ENCODE measurements at places on chromosomes 3 and 15.

GRCh38 chr3:49183873-49184272 lies 12.5 kb downstream of the KLHDC8B start:
- no peak for DNase-seq

- no peak for DNase-seq
Observed at GRCh38 chr3:38579141-38579540, 70.3 kb downstream of the SCN5A start.

- DNase-seq = no peak
Observed at GRCh38 chr3:80521081-80521480, 753.3 kb upstream of the ROBO1 start.

GRCh38 chr15:67097930-67098740 lies 32.7 kb downstream of the SMAD3 start:
- DNase-seq = no peak

- peak; percentile 80 for DNase-seq
Observed at GRCh38 chr15:65580287-65580686, 30.6 kb downstream of the INTS14 start.

GRCh38 chr3:10723991-10724390 lies 92.0 kb upstream of the SLC6A11 start:
- no peak for DNase-seq

DNA sequence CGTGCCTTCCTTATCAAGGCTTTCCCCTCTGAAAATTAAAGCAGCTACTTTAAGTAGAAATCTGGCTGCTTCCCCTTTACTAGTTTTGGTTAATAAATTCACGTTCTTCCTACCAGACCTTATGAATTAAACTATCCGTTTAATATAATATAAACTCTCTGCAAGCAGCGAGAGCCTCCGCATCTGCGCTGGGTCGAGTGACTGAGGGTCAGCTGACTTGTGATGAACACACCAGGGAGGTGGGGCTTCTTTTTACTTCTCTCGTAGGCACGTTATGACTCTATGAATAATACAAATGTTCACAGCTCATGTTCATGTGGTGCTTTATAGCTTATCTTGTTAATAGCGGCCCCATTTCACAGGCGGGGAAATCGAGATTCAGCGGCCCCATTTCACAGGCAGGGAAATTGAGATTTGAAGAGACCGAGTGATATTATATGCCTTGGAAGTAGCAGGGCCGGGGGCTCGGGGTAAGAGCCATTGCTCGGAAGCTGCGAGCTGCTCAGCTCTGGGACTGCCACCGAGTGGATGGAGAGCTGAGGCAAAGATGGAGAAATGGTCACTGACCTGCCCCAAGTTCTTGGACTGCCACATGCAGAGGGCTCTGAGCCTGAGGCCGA lies 8.3 kb downstream of the MUC4 start:
- no peak for DNase-seq

- no peak for DNase-seq
Observed at GRCh38 chr3:194953291-194953690, 267.6 kb downstream of the FAM43A start.

GRCh38 chr15:92471288-92471687 lies 77.6 kb downstream of the ST8SIA2 start:
- DNase-seq = no peak

GRCh38 chr3:197567904-197568681 lies 12.3 kb upstream of the BDH1 start:
- DNase-seq = no peak

GRCh38 chr15:100721758-100722550 lies 119.6 kb downstream of the ASB7 start:
- DNase-seq = no peak

DNA sequence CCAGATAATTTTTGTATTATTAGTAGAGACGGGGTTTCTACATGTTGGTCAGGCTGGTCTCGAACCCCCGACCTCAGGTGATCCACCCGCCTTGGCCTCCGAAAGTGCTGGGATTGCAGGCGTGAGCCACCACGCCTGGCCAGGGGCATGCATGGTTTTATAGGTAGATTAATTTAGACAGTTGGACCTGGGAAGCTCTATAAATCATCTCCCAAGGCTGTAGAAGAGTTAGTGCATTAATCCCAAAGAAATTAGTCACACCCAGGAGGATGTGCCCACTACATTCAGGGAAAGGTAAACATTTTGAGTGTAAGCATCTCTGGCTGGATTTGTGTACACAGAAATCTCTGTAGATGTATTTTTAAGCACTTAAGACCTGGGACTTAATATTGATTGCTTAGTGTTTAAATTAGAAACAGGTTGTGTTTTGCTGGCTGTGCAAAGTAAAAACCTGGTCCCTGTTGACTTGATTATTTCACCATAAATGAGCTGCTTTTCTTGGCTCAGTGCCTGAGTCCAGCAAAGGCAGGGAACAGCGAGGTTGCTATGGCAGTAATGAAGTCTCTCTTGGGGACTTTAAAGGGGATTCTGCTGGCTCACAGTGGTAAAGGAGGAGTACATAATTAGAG lies 19.2 kb downstream of the EXOSC7 start:
- DNase-seq = no peak

- no peak for DNase-seq
Observed at GRCh38 chr15:65260968-65261367, 25.7 kb downstream of the PARP16 start.

GRCh38 chr3:99481561-99481960 lies 156.8 kb upstream of the COL8A1 start:
- no peak for DNase-seq

- no peak for DNase-seq
Observed at GRCh38 chr3:36649125-36649524, 115.2 kb downstream of the DCLK3 start.

DNA sequence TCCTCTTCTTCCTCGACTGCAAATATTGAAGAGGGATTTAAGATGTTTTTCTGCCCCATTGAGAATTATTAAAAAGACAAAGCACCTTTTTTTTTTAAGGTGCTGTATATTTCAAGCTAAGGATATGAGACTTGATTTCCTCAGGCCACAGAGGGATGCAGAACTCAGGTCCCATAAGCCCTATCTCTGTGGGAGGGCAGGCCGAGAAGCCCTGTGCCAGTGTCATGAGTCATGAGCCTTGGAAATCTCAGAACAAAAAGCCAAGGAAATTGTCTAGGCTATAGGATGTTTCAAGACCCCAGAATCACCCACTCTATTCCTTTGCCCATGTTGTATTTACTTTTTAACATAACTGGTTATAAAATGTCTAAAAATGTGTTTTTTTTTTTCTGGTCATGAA lies 7.3 kb downstream of the ESYT3 start:
- no peak for DNase-seq

DNA sequence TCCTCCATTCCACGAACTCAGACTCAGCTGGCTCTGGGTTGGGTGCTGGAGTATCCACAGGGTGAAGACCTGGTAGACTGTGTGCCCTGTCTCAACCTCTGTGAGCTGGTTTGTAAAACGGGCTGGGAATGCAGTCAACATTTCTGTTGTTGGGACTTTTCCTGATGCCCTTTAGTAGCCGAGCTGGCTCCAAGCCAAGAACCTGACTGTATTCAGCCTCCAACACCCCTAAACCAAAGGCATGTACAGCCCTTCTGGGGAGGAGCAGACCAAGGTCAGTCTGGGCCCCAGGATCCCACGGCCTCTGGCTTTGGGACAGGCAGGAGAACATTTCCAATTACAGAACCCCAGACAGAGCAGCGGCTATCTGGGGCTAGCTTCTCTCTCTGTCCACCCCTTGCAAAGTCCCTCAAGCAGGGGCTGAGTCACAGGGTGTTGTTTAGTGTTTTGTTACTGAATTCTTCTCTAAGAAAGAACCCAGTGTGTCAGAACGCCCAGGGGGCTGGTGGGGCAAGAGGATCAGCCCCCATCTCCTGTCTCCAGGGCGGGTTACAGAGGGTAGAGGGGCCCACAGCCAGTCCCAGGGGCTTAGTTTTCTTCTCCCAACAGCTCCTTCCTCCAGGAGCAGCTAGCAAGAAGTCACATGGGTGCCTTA lies 56.8 kb upstream of the SLC6A6 start:
- no peak for DNase-seq

DNA sequence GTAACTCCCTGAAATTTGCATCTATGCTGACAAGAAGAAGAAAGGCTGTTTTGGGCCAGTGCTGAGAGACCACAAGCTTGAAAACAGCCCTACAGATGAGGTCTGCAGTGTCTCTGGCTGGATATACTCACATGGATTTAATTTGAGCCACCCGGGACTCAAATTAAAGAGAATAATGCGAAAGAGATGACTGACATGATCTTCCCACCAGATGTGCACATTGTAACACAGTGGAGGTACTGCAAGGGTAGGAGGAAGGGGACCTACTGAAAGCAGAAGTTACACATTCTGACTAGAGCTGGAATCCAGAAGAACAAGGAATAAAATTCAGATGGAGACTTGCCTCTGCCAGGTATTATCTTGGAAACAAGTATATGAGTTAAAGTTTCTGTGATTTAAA lies 728.3 kb upstream of the SGO1 start:
- DNase-seq = peak; percentile 89

DNA sequence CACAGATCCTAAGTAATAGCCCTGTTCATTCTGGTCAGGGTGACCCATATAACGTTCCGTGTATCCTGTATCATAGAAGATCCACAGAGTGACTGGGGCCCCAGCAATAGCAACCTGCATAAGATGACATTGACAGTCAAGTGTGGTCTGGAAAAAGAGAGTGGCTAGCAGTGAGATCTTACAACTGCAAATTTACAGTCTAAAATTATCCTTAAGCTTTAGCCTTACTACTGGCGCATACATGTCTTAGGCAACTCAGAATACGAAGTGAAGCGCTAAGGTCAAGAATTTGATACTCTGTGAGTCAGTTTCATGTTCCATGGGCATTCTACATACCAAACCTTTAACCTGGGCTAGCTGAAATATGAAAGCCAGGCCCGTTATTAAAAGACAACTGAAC lies 29.2 kb upstream of the IGDCC4 start:
- DNase-seq = no peak

DNA sequence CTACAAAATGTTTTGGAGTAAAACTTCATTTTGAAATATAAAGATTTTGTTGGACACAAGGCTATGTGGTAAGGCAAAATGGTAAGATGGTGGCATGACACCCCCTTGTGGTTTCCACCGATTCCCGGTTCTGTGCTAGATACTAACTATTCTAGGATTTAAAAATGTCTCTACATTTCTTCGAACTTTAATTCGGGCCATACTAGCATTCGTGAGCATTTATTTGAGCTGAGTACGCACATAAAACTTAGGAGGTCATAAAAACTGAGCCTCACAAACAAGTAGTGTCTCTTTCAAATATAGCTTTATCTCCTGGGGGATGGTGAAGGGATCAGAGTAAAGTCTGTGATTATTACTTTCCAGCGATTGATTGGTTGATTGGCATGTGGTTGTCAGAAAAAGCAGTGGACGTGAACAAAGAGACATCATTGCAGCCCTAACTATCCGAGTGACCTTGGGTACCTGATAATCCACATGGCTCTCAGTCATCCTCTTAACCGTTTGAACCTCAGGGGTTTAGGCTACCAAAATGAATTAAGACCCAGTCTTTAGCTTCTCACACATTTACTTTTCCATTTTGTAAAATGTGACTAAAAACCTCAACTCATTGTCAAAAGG lies 1.1 kb upstream of the ZNF639 start:
- peak; percentile 41 for DNase-seq

GRCh38 chr3:82596805-82597204 lies 835.4 kb upstream of the GBE1 start:
- no peak for DNase-seq

GRCh38 chr3:97579365-97579764 lies 185.2 kb upstream of the ARL6 start:
- DNase-seq = peak; percentile 11

DNA sequence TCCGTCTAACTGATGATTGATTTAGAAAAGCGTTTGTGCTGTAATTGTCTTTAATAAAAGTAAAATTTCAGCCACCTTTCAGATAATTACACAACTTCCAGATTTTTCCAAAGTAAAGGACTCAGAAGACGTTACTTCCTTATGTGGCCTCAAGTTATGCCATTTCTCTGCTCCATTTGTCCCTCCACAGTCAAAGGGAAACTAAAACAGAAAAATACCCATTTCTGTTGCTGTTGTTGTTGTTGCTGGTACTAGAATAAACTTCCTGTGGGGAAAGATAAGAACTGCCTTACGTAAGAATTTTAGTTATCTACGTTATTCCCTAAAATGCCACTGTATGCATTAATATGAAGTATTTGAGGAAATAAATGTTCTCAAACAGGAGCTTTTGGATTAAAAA lies 153.9 kb downstream of the P3H2 start:
- DNase-seq = no peak

DNA sequence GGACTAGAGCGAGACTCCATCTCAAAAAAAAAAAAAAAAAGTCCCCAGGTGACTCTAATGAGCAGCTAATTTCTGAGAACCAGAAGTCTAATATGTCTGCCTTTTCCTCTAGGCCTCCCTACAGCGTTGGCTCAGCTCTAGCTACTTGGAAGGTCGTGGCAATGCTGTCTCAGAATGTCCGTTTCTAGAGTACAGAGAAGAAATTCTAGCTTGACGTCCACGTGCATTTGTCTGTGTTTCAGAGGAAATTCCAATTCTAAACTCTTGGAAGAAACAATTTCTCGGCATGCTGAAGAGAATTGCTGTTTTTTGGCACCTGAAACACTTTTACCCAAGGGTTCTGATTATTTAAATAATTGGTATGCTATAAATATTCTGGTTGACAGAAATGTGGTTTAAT lies 78.8 kb downstream of the SOX2 start:
- no peak for DNase-seq

GRCh38 chr3:40255532-40255931 lies 54.0 kb upstream of the EIF1B start:
- DNase-seq = no peak

DNA sequence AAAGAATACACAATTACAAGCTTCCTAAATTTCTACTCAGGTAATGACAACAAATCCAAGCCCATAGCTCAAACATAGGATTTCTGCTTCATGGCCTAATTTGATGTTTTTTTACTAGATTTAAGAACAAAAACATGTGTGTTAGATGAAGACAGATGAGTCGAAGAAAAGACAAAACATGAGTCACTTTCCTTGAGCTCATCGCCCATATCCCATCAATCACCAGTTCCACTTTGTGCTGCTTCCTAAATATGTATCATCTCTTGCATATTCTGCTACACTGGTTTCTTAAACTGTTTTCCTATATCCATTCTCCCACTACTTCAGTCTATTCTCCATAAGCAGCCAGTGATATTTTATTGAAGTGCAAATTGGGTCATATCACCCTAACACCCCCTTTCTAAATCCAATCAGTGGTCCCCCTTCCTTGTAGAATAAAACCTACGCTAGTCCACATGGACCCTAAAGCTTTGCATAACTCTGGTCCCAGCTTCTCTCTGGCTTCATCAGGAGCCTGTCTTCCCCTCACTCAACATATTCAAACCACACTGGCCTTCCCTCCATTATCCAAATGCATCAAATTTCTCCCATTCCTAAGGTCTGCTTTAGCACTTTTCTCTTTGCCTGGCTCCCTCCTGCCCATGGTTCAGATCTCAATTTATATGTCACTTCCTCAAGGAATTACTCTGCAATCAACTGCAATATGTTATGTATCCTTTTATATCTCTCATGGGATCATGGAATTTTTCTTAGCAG lies 1033.9 kb downstream of the FHIT start:
- DNase-seq = no peak

All from SK-N-DZ (cell line).